ENCODE measurements at places on chromosomes 4 and X.

DNA sequence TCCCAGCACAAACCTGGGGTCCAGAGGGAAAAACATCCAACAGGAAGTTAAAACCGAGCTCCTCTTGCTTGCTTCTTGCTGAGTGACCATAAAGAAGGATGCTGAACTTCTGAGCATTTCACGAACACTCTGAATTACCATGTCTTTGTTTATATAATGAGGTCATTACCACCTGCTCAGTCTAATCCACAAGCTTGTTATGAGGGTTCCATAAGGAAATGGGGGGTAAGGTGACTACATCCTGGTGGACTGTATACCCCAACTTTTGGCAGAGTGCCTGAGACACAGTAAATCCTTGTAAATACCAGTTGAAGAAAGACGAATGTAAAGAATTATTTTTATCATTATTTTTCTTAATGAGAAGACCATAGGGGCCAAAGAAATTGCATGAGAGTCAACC, 16.8 kb downstream of the CCDC149 start:
- no peak for DNase-seq

- DNase-seq, result no peak
These were observed 43.9 kb upstream of the FGFBP2 start for GRCh38 chr4:16006771-16007446.

DNA sequence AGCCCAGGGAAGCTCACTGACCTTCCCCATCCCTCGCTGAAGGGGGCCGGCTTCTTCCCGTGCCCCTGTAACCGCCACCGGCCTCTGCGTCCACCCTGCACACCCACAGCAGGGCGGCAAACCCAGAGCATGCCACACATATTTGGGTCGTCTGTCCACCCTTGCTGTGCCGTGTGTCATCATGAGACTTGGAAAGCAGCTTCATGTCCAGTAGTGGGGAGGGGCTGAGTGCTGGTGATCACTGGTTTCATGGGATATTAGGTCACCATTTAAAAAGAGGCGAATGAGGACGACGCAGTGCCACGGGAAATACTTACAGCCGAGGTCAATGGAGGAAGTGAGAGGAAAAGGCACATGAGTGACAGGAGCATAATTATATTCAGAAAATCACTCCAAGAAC, 74.8 kb downstream of the HTRA3 start:
- DNase-seq, result no peak

GRCh38 chr4:4820261-4820660, 39.2 kb upstream of the MSX1 start:
- no peak for DNase-seq

DNA sequence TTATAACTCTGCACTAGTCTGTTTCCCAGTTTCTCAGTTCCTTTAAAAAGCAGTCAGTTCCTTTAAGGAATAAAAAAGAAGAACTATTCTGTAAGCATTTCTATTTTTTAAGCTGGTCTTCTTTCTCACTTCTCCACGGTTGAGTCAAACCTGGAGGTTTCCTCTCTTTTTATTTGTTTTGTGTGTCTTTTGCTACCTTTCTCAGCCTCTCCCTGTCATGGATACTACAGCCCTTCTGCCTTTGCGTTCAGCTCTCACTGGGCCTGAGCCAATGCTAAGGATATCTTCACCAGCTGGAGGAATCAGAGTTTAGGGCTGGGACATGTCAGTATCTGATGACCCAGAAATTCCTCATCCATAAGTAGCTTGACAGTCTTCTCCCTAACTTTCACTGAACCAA, 49.7 kb upstream of the PRKX start:
- no peak for DNase-seq

GRCh38 chrX:43836435-43837184, 45.6 kb downstream of the MAOB start:
- peak; percentile 5 for DNase-seq

GRCh38 chr4:131584587-131584986, 1564.5 kb upstream of the PCDH10 start:
- no peak for DNase-seq

DNA sequence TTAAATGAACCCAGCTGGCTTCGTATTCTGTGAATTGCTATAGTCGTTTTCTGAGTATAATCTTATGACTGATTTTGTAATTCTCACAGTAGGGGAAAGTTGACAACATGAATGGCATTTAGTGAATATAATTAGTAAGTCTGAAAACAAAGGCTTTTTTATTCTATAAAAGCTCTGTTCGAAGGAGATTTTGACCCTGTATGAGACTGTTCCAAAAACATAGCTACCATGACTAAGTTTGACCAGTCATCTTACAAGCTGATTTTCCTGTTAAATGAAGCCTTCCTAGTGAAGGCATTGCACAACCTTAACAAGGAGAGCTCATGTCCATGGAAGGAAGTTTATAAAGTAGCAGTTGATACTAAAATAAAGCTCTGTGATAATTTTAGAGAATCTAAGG, 242.3 kb downstream of the RPA4 start:
- no peak for DNase-seq

- no peak for DNase-seq
These were observed 141.2 kb upstream of the INTU start for GRCh38 chr4:127491571-127491970.

- no peak for DNase-seq
These were observed 19.2 kb upstream of the GRPEL1 start for GRCh38 chr4:7087036-7087435.

DNA sequence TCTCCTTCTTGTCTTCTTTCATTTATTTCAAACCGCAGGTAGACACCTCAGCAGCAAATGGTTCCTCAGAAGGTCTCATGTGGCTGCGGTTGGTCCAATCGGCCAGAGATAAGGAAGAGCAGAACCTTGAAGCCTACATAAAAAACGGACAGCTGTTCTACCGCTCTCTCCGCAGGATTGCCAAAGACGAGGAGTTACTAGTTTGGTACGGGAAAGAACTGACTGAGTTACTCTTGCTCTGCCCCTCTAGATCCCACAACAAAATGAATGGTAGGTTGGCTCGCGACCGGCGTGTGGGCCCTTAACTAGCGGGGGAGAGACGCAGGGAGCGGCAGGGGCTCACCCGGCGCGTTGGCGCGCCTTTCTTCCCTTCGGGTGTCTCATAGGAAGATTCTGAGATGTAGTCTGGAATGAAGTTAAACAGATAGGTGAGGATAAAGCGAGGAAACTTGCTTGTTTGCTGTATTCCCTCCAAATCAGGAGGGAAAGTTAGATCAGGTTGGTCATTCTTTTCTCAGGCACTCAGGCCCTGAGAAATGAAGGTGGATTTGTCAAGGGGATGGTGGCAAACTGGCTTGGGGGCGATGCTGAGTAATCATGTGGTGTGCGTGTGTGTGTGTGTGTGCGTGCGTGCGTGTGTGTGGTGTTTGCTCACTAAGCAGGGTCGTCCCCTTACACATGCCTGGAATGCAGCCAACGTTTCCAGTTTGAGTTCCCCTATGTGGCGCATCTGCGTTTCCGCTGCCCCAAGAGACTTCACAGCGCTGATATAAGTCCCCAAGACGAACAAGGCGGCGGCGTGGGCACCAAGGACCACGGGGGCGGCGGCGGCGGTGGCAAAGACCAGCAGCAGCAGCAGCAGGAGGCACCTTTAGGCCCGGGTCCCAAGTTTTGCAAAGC, 4.2 kb downstream of the PRDM8 start:
- DNase-seq, result no peak

DNA sequence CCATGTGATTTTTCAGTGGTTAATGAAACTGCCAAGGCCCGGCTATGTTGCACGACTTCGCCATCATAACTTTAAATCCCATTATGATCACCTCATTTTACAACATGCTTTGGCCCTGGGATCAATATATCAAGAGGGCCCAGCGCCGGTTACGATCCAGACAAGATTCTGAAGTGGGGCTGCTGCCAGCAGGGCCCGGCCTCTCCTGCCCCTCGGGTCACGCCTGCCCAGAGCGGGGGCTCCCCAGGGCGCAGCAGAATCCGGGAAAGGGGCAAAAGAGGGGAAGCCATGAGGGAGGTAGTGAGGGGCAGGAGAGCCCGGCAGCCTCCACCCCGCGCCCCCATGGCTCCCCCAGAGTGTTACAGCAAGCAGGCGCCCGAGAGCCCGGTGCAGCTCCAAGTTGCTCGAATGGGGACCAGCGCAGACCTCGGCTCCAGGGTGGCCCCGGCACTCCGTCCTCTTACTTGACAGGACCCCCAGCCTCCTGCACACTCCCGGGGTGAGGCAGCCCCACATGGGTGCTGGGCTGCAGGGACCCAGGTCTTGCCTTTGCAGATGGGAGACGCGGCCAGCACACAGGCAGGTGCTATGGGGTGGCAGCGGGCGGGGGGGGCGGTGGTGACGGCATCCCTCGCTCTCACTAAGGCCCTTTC, 129.8 kb upstream of the NKX1-1 start:
- no peak for DNase-seq

DNA sequence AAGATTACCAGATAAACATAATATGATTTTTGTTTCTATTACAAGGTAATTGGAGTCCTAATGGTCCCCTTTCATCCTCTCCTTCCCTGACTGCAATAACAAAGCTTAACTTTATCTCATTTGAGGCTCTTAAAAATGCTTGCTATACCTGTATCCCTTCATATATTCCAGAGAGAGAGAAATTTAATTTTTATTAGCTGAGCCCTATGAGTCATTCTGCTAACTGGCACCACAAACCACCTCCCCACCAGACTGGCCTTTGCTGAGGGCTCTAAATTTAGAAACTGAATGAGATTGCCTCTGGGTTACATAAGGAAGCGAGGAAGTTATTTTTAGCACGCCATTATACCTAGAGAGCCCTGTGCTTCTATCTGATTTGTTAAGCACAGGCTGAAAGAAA, 27.4 kb downstream of the CBLL2 start:
- no peak for DNase-seq

DNA sequence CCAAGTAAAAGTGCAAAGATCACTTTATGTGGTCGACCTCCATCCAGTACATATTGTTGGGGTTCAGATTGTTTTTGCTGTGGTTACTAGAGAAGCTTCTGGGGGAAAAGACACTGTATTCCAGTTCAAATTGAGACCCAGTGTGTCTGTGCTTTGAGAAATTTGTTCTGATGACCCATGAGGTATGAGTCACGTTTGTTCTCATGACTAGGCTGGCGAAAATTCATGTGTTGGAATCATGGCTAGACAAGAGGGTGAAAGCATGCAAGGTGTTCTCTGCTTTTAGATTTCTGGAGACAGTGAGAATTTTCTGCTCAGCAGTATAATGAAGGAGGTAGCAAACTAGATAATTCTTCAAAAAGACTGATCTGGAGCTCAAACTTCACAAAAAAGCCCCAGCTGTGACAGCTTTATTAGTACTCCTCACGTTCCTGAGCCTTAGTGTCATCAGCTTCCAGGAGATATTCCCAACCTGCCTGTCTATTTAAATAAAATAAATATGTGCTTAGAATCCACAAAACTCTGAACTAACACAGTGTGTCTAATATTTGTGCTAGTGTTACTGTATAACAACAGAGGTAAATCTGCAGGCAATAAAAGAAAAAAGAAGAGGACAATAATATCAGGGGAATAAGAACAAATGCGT, 24.4 kb upstream of the FAM47B start:
- no peak for DNase-seq

DNA sequence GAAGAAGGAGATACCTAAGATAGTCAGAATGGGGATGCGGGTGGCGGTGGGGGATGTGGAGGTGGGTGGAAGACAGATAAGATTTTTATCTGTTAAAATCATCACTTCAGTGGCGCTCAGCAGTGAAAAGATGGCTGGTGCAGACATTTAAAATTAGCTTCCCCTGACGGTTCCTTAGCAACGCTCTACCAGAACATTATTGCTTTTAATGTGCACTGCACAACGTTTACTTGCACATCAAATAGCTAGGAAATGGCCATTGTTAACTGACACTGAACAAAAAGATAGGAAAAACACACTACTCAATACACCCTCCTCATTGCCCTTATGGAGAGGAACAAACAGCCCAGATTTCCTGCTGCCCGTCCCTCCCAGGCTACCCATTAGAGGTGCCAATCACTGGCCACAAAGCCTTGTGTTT, 61.0 kb upstream of the FTHL17 start:
- no peak for DNase-seq

GRCh38 chrX:67614423-67614822, 70.6 kb downstream of the AR start:
- no peak for DNase-seq

- DNase-seq, result no peak
These were observed 222.7 kb downstream of the PACRGL start for GRCh38 chr4:20922962-20923361.

DNA sequence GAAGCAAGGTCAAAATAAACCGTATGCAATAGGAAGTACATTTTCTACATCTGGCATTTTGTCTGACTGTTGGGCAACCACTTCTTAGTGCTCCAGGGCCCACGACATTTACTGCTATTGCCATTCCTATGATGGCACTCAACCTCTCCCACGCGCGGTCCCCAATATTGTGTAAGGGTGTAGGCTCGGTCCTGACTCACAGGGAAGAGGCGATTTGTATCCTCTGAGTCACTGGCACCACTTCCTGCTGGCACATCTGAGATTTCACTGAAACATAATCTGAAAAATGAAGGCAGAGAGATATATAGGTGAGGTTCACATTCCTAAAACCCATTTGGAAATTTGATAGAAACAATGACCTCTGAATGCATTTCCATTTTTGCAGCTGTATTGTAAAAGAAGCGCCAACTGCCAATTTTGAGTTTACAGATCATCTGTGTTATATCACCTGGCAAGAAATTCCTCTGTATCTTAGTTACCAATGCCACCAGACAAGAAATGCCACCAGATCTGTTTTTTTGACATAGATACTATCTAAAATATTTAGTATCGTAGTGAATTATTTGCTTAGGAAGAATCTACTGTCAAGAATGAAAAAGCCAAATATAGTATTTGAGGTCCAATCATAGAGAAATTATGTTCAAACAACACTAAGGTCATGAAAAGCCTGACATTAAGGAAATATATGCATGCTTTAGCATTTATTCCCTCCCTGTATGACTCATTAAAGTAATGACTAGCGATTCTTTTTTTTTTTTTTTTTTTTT, 9.8 kb downstream of the EREG start:
- no peak for DNase-seq

DNA sequence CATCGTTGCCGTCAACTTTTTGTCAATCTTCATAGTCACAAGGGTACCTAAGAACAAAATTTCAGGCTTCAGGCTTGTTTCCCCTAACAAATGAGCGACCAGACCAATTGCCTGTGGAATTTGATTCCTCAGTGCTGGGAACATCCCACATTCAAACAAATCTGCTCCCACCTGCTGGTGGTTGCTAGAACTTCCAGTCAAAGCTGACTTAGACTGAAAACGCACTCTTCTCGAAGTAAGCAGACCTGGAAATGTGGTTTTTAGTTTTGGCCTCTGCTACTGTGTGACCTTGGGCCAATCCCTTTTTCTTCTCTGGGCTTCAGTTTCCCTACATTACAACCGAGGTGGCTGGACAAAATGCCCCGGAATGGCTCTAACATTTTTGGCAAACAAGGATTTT, 1.8 kb upstream of the GABRQ start:
- peak; percentile 59 for DNase-seq

Measured in T47D (cell line).